Astrocyte (in vitro differentiated cells and primary cell): ENCODE measurements at places on chromosomes 7 and 10. TPM values are rescaled to one million over a fixed set of nuclear protein-coding genes. Genes with fewer than 3 reads are reported as not detected.

DNA sequence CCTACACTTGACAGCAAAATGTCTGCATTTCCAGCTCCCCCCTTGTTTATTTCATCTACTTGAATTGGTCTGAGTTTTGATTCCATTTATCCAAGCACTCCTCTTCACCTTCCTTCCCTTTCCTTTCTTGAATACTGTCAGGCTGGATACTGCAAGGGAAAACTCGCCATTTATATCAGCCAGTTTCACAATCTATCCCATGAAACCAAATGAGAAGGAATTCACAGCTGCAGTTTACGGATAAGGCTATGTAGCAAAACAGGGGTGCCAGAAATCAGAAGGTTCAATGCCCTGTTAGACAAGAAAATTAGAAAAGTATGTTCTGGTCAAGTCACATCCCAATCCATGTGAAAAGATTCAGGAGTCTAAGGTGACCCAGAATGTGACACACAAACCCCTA lies 28.1 kb downstream of the CCDC6 start:
- no peak for DNase-seq

DNA sequence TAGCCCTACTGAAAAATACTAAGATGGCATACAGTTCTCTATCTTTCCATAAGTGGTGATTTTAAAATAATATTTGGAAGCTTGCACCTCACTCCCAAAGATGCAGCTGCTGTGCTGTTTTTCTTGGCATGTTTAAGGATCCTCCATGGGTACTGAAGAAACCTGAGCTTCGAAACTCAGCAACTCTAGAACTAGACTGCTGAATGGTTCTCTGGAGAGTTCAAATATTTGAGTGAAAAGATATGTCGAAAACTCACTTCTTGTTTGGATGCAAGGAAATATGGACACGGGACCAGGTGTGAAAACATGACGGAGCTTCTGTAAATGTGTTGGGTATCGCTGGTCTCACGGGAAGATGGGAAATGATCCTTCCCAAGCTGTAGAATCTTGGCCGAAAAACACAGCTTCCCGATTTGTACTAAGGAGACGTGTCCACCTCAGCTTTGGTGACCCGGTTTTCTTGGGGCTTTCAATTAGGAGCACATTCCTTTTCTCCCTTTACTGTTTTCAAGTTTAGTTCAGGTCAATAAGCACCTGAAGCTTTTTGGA lies 543.8 kb upstream of the NRP1 start:
- no peak for DNase-seq

GRCh38 chr10:52818019-52818418 lies 45.4 kb upstream of the MBL2 start:
- DNase-seq = peak; percentile 27

GRCh38 chr7:45984386-45985295 lies 63.6 kb upstream of the IGFBP3 start:
- DNase-seq = no peak

- DNase-seq = no peak
These were observed 602.1 kb upstream of the FOXK1 start for GRCh38 chr7:4079956-4080355.

DNA sequence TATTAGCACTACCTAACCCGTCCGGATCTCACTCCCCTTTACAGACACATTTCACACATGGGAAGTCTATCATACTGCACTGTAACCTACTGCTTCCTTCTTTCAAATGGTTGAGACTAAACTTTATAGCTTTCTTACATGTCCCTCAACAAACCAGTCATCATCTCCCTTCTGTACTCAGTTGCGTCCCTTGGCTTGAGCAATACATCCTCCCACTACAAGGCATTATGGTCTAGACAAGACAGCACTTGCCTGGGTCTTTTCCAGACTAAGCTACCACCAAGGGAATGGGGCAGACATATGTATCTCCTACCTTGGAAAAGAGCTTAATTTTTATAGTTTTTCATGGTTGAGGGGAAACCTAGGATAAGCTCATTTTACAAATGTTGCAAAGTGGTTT lies 575.2 kb downstream of the KCNMA1 start:
- no peak for DNase-seq

GRCh38 chr7:141649137-141649864 lies 52.7 kb downstream of the DENND11 start:
- peak; percentile 56 for DNase-seq

- DNase-seq = no peak
These were observed 15.5 kb downstream of the ZNF487 start for GRCh38 chr10:43452356-43452914.

DNA sequence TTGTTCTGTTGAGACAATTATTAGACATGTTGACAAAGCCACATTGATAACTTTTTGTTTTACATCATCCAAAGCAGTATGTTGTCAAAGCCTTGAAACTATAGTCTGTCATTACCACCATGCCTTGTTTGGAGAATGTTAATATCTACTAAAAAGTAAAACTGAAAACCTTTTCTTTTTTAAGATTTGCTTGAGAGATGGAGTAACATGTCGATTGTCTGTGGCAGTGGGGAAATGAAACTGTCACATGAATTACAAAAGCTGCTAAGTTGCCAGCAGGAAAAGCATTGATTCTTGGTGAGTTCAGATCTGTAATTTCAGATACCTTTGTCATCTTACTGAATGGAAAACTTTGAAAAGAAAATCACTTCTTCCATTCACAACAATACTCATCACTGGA lies 69.1 kb downstream of the TFPI2 start:
- DNase-seq = no peak

The TMEM243 gene
- total RNA-seq = 25.4 and 28.3 TPM in 2 replicates

The TRPV6 gene
- 0.14 and 0.46 TPM in 2 replicates for total RNA-seq

The PAPSS2 gene
- total RNA-seq = 48.6 and 58.5 TPM in 2 replicates

The TMEM236 gene
- 0.14 and 0.43 TPM in 2 replicates for total RNA-seq

The FRMPD2 gene
- total RNA-seq = 0.39 and 0.43 TPM in 2 replicates

The NRG3 gene
- 2.1 and 2.3 TPM in 2 replicates for total RNA-seq

The SPDYE2B gene
- total RNA-seq = not detected in 2 replicates

The SYPL1 gene
- total RNA-seq = 58.8 and 59.7 TPM in 2 replicates

The C10orf67 gene
- total RNA-seq = 0.27 and 0.46 TPM in 2 replicates

The LRRD1 gene
- 0.27 TPM in 1 of 2 replicates, not detected in the other for total RNA-seq

The FAM13C gene
- 8.7 and 9.3 TPM in 2 replicates for total RNA-seq
